ENCODE measurements at places on chromosomes 7 and 10. TPM values are rescaled to one million over a fixed set of nuclear protein-coding genes. Genes with fewer than 3 reads are reported as not detected.

- H3K27me3 ChIP-seq: no peaks in the 10 kb centered on the region
- no peaks in the 10 kb centered on the region for H3K4me1 ChIP-seq
- no peak for DNase-seq
- H3K27ac ChIP-seq: no peak overlapping the region
- no peak overlapping the region for H3K4me3 ChIP-seq
- H3K36me3 ChIP-seq: no peaks in the 10 kb centered on the region
Measured at GRCh38 chr7:126993626-126994213, 259.0 kb downstream of the GRM8 start.

DNA sequence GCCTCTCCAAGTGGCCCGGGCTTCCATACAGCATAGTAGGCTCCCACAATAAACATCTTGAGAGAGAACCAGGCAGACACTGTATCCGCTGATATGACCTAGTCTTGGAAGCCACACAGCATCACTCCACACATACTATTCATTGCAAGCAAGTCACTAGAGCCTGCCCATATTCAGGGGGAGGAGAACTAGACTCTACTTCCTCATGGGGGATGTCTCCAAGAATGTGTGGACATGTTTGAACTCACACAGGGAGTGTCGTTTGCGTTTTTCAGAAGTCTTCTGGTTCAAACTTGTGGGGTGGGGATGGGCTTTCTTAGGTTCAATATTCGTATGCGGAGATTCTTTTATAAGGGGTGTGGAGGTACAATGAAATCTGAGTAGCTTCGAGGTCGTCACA lies 232.6 kb upstream of the HABP2 start:
- DNase-seq: no peak
- no peaks in the 10 kb centered on the region for H3K4me1 ChIP-seq
- no peak overlapping the region for H3K27ac ChIP-seq

GRCh38 chr10:14247377-14248116 lies 83.2 kb downstream of the FRMD4A start:
- H3K36me3 ChIP-seq: no peaks in the 10 kb centered on the region
- no peak overlapping the region for H3K27ac ChIP-seq
- no peaks in the 10 kb centered on the region for H3K4me1 ChIP-seq
- DNase-seq: no peak
- H3K4me3 ChIP-seq: no peak overlapping the region

GRCh38 chr10:23196915-23197314 lies 4.8 kb downstream of the PTF1A start:
- H3K27ac ChIP-seq: no peak overlapping the region
- H3K4me1 ChIP-seq: peaks cover 12% of the 10 kb centered on the region
- no peak overlapping the region for H3K4me3 ChIP-seq
- H3K36me3 ChIP-seq: no peaks in the 10 kb centered on the region

GRCh38 chr10:51747216-51747615 lies 47.8 kb upstream of the CSTF2T start:
- H3K4me3 ChIP-seq: no peak overlapping the region
- no peak overlapping the region for H3K27ac ChIP-seq
- H3K36me3 ChIP-seq: no peaks in the 10 kb centered on the region
- no peaks in the 10 kb centered on the region for H3K4me1 ChIP-seq

GRCh38 chr7:140060243-140060630 lies 2.5 kb downstream of the PARP12 start:
- peak overlapping the region; percentile 97 for H3K27ac ChIP-seq
- no peak for DNase-seq
- H3K4me3 ChIP-seq: no peak overlapping the region
- no peaks in the 10 kb centered on the region for H3K36me3 ChIP-seq
- H3K27me3 ChIP-seq: no peaks in the 10 kb centered on the region

DNA sequence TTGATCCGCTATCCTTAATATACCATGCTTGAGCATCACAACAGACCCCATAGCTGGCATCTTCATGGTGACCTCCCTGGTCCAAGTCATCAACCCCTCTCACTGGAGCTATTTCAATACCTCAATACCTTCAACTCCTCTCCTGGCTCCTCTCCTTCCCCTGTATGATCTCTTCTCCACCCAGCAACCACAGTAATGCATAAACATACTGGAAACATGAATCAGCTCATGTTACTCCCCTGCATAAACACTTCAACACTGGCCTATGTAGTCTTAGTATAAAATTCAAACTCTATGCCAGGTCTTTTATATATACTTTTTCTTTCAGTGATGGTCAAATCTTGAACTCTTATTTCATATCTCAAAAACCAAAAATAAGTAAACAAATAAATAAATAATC lies 31.8 kb upstream of the TMEM273 start:
- no peak overlapping the region for H3K4me3 ChIP-seq
- H3K36me3 ChIP-seq: no peaks in the 10 kb centered on the region
- H3K27ac ChIP-seq: no peak overlapping the region
- no peak for DNase-seq
- H3K27me3 ChIP-seq: no peaks in the 10 kb centered on the region

DNA sequence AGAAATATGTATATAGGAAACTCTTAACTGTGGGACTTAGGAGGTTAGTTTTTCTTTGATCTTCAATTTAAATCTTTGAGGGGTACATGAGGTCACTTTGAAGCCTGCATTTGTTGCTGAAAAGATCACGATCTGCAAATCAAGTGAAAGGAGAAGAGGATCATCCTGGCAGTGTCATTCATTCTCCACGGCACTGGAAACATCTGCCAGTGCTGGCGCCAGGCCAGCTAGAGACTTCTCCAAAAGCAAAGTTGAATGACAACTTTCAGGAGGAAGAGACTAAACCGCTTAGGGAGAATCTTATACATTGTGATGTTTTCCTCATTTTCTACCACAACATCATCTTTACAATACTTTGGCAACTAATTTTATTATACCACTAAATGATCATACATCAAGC lies 42.5 kb downstream of the MRC1 start:
- H3K27ac ChIP-seq: no peak overlapping the region
- DNase-seq: no peak
- no peaks in the 10 kb centered on the region for H3K27me3 ChIP-seq
- no peaks in the 10 kb centered on the region for H3K4me1 ChIP-seq
- no peaks in the 10 kb centered on the region for H3K36me3 ChIP-seq

DNA sequence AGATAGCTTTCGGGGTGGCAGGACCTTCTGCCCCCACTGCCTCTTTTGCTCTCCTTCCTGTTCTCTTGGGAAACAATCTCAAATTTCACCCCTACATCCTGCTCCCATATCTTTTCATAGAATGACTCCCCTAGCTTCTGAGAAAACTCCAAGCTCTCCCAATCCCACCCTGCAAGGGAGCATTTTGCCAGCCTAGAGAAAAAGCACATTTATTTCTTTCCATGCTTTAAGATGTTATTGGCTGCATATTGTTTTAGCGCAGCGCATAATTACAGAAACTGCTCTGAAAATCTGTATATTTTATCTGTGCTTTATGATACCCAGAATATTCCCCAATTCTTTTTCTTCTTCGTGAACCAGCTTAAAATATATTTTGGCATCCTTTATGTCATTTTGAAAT lies 601.3 kb downstream of the KCNMA1 start:
- H3K36me3 ChIP-seq: no peaks in the 10 kb centered on the region
- H3K27me3 ChIP-seq: no peaks in the 10 kb centered on the region
- DNase-seq: no peak

- H3K27me3 ChIP-seq: no peaks in the 10 kb centered on the region
- no peaks in the 10 kb centered on the region for H3K36me3 ChIP-seq
- DNase-seq: no peak
Measured at GRCh38 chr10:58754469-58755339, 242.0 kb downstream of the BICC1 start.

DNA sequence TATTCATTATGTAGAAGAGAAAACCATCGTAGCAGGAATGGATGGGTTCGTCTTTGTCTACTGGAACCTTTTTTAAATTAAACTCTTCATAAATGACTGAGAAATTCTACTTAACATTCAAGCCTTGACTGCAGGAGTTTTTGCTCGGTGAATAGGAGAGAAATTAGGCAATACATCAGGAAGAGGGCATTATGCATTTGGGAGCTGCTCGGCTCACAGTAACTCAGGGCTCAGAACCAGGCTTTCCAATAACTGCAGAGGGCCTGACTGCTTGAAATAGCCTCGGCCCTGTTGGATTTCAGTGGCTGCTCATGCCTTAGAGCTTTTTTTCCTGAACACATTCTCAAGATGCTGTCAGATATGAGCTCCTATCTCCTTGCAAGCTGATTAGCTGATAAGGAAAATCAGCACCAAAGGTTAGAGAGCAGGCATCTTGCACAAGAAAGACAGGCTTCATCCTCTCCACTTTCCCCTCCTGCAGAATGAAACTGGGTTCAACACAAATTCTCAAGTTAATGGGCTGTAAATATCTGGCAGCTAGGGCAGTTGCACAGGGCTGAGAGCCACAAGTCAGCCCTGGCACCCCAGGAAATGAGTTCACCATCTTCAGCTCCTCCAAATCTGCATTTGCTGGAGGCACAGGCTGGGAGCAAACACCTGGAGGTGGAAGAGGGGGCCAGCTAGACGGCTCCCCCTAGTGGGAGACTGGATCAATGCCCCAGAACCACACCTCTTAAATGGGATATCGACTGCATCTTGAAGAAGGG lies 24.3 kb downstream of the TECTB start:
- no peaks in the 10 kb centered on the region for H3K36me3 ChIP-seq
- H3K4me3 ChIP-seq: no peak overlapping the region
- no peaks in the 10 kb centered on the region for H3K27me3 ChIP-seq
- H3K4me1 ChIP-seq: no peaks in the 10 kb centered on the region
- H3K27ac ChIP-seq: no peak overlapping the region
- DNase-seq: no peak

DNA sequence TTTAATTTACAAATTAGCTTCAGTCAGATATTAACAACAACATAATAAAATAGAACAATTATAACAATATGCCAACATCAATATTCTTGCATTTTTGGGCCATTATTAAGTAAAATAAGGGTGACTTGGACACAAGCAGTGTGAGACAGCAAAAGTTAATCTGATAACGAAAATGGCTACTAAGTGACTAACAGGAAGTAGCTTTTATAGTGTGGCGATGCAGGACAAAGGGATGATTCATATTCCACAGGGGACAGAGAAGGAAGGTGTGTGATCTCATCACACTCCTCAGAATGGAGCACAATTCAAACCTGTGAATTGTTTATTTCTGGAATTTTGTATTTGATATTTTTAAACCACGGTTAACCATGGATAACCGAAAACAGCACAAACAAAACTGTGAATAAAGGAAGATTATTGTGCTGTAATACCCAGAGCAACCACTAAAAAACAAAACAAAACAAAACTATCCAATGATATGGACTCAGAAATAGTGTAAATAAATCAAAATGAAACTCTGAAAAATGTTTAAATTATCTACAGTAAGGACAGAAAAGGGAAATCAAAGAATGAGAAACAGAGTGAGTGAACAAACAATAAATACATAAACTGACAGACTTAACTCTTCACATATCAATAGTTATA lies 66.9 kb upstream of the TFEC start:
- no peaks in the 10 kb centered on the region for H3K36me3 ChIP-seq
- no peak for DNase-seq
- no peak overlapping the region for H3K27ac ChIP-seq
- H3K27me3 ChIP-seq: no peaks in the 10 kb centered on the region
- no peaks in the 10 kb centered on the region for H3K4me1 ChIP-seq

GRCh38 chr7:122046402-122046801 lies 97.6 kb downstream of the AASS start:
- H3K36me3 ChIP-seq: no peaks in the 10 kb centered on the region
- no peaks in the 10 kb centered on the region for H3K27me3 ChIP-seq
- no peak overlapping the region for H3K4me3 ChIP-seq
- no peak for DNase-seq
- H3K4me1 ChIP-seq: no peaks in the 10 kb centered on the region

- H3K27ac ChIP-seq: no peak overlapping the region
- no peaks in the 10 kb centered on the region for H3K27me3 ChIP-seq
Measured at GRCh38 chr7:43931346-43931745, 5.1 kb downstream of the UBE2D4 start.

GRCh38 chr7:69596723-69597277 lies 1.5 kb upstream of the AUTS2 start:
- no peak for DNase-seq
- H3K4me1 ChIP-seq: no peaks in the 10 kb centered on the region
- H3K36me3 ChIP-seq: no peaks in the 10 kb centered on the region
- peak overlapping the region; percentile 59 for H3K4me3 ChIP-seq

DNA sequence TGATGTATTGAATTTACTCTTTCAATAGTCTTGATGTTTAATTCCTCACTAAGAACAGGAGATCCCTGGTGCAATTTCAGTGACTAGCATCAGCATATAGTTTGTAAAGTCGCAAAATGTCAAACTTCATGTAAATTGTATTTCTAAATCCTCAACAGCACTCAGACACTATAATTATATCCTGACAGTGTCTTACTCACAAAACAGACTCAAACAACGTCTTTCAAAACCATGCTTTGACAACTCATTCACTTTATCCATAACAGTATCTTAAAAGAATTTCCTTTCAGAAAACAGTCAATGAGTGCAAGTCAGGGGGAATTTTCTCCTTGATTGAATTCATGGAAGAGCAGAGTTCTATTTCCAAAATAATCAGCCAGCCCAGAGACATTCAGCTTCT lies 20.8 kb downstream of the BAMBI start:
- H3K27me3 ChIP-seq: no peaks in the 10 kb centered on the region
- no peak overlapping the region for H3K4me3 ChIP-seq
- H3K4me1 ChIP-seq: no peaks in the 10 kb centered on the region
- no peak for DNase-seq
- no peaks in the 10 kb centered on the region for H3K36me3 ChIP-seq
- no peak overlapping the region for H3K27ac ChIP-seq

DNA sequence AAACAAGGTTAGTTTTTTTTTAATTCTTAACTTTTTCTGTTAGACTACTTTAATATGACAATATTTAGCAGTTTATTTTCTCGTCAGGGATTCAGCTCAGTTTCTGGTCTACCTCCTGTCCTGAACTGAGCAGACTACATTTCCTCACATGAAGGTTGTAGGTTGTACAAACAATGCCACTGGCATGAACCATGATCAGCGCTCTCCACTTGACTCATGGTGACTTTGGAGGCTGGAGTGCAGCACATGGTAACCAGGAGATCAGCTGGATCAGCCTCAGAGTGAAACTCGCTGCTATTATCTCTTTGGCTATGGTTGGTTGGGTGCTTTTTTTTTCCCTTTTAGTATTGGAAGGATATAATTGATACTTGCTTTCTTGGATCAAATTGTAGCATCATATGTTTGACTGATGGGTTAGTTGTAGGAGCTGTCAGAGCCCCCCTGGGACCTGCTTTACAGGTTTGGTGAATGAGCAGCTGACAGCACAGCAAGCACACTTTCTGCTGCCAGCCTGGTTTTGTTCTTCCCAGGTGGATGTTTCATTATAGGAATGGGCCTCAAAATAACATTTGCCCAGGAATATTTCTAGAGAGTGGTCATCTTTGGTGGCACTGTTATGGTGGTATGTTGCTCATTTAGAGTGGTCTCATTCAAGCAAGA lies 556.4 kb downstream of the AUTS2 start:
- no peak for DNase-seq
- H3K4me1 ChIP-seq: no peaks in the 10 kb centered on the region
- H3K36me3 ChIP-seq: no peaks in the 10 kb centered on the region
- H3K27me3 ChIP-seq: no peaks in the 10 kb centered on the region
- no peak overlapping the region for H3K4me3 ChIP-seq
- no peak overlapping the region for H3K27ac ChIP-seq

GRCh38 chr7:45460379-45460778 lies 113.8 kb upstream of the ADCY1 start:
- no peaks in the 10 kb centered on the region for H3K4me1 ChIP-seq
- H3K27ac ChIP-seq: no peak overlapping the region
- no peaks in the 10 kb centered on the region for H3K27me3 ChIP-seq

DPYSL4 gene
- total RNA-seq: not detected

CALCR gene
- total RNA-seq: not detected

DENND2A gene
- 84.8 TPM for total RNA-seq

HECTD2 gene
- total RNA-seq: 65.7 TPM

CC2D2B gene
- 6.7 TPM for total RNA-seq

INTS15 gene
- total RNA-seq: 7.6 TPM

AKR1C4 gene
- not detected for total RNA-seq

BAMBI gene
- 10.0 TPM for total RNA-seq

SSC4D gene
- total RNA-seq: 1.0 TPM

IFIT2 gene
- total RNA-seq: 8.4 TPM

All from uterus (tissue), 4 donors.